ENCODE measurements at places on chromosomes 7 and 10.
A peak's percentile ranks its signal among the peaks of the same experiment; 100 is the strongest.

GRCh38 chr10:45526309-45526905 lies 146.2 kb downstream of the ZFAND4 start:
- DNase-seq: no peak

GRCh38 chr7:129947701-129948100 lies 5.1 kb downstream of the UBE2H start:
- DNase-seq: no peak

DNA sequence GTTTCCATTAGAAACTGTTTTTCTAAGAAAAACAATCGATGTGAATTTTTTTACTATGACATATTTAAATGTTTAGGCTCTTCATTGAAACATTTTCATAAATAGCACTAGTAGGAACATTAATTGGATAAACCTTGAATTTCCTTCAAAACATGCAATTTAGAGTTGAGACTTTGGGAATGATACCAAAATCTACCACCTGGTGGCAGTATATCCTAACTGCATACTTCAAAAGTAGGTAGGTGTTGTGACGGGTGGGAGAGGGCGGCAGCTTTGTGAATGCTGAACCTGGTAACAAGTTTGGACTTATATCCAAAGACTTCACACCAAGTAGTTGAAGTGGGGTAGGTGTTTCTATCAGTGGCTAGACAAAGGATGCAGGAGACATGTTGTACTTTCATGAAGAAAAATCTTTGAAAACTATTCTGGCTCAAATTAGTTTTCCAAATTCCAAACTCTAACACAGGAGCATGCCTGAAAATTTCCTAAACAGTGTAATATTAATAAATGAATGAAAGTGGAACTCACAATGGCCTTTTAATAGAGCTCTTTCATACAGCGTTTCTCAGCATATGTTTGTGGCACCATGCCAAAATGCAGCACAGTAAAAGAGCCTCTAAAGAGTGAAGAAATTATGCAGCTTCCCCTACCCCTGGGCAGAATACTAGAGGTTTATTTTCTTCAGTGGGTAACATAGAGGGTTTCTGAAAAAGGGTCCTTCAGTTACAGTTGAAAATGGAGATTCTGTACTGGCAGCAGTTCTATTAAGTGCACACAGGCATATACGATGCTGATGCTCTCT lies 201.0 kb upstream of the TPK1 start:
- peak; percentile 9 for DNase-seq

DNA sequence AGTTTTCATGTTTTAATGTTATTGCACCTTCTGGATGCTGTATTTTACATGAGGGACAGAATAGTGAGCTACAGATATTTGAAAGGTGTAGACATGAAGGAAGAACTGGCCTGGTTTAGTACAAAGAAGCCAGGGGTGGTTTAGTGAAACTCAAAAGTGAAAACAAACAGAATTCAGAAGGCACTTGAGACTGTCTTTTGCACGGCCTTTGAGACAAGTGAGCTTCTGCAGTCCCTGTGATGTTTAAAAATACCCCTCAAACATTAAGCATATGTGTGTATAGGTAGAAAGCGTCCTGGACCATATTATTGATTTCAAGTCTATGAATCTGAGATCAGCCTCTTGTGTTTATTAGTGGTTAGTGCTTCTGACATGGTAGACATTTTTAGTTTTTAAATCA lies 118.9 kb downstream of the CDK14 start:
- no peak for DNase-seq

- no peak for DNase-seq
These were observed 11.9 kb downstream of the ZNF777 start for GRCh38 chr7:149448961-149449360.

DNA sequence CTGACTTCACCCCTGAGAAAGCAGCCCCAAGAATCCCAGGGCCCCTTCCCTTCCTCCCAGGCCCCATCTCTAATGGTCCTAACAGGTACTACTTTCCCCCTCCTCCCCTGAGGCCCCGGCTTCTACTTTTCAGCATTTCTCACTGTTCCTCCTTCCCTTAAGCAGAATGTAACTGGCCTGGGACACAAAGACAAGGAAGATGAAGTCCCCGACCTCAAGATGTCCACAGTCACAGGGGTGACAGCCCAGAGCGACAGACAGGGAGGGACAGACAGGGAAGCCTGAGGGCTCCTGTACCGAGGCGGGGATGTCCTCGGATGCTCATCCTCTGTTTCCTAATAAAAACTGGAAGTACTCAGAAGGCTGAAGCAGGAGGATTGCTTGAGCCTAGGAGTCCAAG lies 11.6 kb downstream of the AOC1 start:
- DNase-seq: no peak
